ENCODE measurements at places on chromosomes 5 and 9.

DNA sequence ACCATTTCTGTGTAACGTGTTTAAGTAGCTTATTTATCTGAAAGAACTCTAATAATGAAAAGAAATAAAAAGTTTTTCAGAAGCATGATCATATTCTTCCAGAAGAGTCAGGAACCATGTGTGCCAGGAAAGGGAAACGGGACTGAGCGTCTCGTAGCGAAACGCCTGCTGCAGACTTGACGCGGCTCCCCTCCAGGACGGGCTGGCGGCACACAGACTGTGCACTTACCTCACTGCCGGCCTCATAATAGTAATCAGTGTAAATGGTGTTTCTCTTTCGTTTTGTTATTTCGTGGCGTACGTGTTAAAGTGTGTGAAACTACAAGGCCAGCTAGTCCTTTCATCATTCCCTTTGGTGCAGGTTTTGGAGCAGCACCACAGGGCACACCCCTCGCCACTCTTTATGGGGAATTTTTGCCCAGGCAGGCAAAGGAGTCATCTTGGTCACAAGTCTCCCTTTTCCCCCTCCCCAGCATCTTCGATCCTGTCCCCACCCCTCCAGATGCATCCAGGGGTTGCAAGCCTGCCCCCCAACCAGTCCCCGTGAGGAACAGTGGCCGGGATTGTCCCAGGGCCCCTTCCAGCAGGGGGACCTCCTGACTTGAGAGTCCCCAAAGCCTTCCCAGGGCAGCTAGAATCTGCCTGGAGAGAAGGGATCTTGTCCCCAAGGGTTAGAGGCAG is 233.1 kb downstream of the FANCC start:
- DNase-seq, result no peak

DNA sequence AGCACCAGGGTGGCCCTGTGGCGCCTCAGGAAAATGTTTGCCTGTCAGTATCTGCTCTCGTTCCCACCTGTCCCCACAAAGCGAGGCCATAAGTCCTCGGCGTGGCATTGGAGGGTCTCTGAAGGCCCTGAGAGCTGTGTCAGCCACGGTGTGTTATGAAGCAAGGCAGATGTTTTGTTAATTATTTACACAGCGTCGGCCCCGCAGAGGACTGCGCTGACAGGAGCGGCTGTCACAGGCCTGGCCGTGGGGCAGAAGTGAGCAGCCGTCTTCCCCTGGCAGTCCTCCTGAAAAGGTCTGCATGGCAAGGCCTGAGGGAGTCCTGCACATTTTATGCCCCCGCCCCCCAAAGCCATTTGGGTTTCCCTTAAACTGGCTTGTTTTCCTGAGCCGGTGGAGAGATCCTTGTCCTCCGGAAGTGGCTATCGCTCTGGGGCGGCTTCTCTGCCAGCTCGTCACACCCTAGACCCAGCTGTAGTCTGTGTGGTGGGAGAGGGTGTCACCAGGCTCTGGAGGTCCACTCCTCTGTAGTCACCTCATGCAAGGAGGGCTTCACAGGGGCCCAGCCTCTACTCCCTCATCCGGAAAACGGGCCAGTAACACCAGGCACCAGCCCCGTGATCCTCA is 6.2 kb downstream of the NEK6 start:
- DNase-seq, result no peak

GRCh38 chr9:132404228-132404881 is 2.3 kb downstream of the TTF1 start:
- no peak for DNase-seq

DNA sequence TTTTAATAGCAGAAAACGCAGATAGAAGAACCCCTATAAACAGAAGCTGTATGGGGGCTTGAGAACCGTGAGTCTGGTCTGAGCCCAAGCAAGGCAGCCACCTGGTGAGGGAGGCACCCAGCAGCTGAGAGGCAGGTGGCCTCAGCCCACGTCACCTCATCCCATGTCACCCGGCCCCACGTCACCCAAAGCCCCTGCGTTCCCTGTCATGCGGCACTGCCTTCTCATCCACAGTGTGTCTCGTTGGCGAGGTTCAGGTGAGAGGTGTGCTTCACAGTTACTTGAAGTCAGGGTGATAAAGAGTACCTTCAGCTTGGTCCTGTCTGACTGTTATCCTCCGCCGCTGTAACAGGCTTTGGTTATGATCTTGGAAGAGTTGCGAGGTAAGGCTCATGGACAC is 80.6 kb upstream of the IRX4 start:
- no peak for DNase-seq

DNA sequence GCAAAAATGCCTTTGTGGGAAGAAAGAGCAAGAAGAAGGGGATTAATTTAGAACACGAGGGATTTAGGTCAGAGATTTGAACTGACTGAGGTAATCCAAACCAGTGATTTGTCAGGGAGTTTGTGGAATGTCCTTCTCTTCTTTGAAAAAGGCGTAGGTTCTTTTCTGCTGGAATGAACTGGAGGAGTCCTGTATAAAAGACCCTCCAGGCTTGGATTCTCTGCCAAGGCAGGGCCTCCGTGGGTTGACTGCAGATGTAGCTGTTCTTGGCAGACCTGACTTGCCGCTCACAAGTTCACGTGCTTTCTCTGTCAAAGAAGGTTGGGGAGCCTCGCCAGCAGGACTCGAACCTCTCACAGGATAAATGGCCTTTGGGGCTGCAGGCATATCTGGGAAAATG is 62.8 kb upstream of the STC2 start:
- no peak for DNase-seq

DNA sequence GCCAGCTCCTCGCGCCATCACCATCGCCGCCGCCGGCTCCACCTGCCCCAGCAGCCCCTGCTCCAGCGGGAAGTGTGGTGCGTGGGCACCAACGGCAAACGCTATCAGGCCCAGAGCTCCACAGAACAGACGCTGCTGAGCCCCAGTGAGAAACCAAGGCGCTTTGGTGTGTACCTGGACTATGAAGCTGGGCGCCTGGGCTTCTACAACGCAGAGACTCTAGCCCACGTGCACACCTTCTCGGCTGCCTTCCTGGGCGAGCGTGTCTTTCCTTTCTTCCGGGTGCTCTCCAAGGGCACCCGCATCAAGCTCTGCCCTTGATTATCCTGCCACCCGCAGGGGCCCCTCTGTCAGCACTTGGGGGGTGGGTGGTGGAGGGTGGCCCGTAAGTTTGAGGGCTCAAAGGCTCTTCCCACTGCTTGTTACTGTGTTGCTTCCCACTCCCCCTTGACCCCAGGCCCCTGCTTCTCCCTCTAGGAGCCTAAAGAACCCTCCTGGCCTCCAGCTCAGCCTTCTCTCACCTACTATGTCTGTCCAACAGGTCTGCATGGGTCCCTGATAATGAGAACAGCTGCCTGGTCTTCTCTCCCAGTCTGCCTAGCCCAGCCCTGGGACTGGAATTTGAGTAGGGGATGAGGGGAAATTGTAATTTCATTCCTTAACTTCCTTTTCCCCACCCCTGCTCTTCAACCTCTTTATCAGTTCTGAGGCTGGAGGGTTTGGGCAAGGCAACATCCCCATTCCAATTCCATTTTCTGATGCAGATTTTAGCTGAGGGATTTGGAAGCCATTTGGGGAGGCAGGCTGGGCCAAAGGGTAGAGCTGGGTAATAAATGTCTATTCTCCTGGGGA is 9.0 kb downstream of the RACK1 start:
- no peak for DNase-seq

- DNase-seq, result no peak
Measured at GRCh38 chr5:13250464-13251291, 693.8 kb downstream of the DNAH5 start.

DNA sequence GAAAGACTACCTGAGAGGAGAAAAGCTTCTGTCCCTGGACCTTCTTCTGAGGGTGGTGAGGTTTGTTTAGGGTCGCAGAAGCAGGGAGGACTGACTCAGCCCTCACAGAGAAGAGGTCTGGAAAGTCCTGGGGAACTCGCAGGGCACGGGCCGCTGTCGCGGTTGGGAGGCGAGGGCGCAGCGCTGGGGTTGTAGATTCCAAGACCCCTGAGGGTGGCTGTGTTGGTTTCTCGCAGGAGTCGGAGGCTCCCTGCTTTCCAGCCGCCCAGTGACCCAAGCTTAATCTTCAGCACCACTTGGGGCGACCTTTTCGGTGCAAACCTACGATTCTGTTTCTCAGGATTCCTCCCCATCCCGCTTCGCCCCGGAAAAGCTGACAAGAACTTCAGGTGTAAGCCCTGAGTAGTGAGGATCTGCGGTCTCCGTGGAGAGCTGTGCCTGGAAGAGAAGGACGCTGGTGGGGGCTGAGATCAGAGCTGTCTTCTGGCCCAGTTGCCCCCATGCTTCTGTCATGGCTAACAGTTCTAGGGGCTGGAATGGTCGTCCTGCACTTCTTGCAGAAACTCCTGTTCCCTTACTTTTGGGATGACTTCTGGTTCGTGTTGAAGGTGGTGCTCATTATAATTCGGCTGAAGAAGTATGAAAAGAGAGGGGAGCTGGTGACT is 482 bp downstream of the SLC27A6 start:
- no peak for DNase-seq

DNA sequence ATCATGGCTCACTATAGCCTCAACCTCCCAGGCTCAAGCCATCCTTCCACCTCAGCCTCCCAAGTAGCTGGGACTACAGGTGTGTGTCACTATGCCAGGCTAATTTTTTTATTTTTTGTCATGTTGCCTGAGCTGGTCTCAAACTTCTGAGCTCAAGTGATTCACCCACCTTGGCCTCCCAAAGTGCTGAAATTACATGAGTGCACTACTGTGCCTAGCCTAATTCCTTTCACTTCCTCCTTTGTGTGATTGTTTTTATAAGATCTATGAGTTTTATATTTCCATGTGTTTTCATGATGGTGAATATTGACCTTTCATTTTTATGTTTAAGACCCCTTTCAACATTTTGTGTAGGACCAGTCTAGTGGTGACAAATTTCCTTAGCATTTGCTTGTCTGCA is 55.2 kb upstream of the IL12B start:
- DNase-seq, result no peak

DNA sequence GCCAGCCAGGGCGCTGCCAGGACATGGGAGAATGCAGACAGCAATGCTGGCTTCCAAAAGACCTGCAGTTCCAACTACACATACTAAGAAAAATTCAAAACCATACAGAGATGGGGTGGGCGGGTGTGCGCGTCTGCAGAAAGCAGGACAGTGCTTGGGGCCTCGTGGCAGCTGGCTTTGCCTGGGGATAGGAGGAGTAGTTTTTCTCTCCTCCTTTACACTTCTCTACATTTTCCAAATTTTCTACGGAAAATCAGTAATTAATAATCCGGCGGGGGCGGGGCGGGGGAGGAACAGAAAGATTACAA is 43.6 kb upstream of the SARDH start:
- no peak for DNase-seq

DNA sequence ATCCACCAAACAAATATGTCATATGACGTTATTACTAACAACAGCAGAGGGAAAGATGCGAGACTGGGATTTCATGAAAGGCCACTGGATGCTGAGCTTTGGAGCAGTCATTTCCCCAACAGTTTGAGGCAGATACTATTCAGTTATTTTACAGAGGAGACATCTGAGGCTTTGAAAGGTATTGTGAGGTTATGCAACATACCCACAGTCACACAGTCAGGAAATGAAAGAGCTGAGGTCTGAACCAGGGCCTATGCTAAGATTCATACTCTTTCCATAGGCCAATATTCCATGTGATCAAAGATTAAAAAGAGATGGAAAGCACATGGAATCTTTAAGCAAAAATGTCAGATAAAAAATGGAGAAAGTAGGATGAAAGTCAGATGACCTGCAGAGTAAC is 63.0 kb downstream of the LPAR1 start:
- no peak for DNase-seq

GRCh38 chr5:104778-105296 is 12.9 kb downstream of the PLEKHG4B start:
- DNase-seq, result no peak

DNA sequence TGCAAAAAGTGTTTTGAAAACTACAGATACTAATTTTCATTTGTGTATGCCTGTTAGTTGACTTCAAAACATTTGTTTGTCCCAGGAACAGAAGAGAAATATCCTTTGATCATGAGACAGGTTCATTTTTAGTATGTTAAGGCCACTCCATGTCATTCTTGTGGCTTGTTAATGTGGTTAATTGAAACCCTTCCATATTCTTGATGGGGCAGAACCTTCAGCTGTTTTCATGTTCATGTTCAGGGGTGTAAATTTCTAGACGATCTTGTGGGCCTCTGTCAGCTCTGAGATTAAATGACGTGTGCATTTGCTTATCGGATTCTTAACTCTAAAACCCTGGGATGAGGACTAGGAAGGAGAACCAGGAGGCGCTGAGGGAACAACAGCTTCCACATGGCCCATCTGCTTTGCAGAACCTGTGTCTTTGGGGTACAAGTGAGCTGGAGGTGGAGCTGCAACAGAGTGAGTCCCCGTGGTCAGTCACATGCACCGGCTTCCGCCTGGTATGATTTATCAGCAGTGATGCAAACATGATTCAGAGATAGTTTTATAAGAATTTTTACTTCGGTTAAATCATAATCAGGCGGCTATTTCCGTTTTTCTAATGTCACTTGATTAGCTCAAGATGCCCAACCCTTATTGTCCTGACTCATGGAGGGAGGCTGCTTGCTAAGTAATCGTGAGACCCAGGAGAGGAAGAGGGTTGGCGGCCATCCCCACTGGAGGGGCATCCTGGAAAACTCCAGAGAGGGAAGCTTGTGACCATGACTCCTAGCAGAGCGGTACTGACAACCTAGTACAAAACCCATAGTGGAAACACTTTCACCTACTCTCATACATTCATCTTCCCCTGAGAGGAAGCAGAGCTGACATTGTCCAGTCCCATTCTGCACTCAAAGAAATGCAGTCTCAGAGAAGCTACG is 138.4 kb downstream of the C9orf152 start:
- DNase-seq, result no peak

DNA sequence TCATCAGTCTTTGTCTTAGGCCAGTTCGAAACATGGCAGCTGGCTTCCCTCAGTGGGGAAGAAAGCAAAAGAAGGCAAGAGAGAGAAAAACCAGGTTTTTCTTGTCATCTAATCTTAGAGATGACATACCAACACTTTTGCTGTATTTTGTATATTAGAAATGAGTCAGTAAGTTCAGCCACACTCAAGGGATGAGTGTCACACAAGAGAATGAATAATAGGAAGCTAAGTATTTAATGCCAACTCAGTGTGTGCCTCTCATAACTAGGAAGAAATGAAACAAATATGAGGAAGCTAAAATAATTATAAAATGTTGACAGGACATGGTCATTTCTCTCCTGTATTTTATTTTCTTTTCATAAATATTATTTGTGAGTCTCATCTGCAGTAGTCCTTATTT is 65.3 kb downstream of the CDH12 start:
- no peak for DNase-seq

GRCh38 chr9:129803676-129804060 is 684 bp downstream of the TOR1B start:
- no peak for DNase-seq

- DNase-seq, result no peak
Measured at GRCh38 chr9:86219606-86220005, 39.9 kb downstream of the C9orf153 start.

GRCh38 chr5:109953761-109954160 is 264.0 kb downstream of the MAN2A1 start:
- DNase-seq, result no peak

DNA sequence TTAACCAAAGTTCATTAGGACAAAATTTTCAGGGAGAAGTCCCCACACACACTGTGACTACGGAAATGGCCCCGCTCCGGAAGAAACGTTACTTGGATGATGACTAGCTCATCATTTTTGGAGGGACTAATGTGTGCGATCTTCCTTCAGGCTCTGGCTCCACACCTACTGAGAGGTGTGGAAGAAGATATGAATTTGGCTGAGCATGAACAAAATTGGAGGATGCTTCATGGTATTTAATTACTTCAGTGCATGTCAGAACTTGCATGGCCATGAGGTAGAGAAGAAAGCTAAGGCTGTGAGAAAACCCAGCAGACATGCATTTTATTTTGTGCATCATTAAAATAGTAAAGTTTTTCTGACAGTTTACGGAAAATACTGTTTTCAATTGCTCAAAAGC is 202.1 kb upstream of the TLE4 start:
- no peak for DNase-seq

All from activated CD4-positive, CD25-positive, alpha-beta regulatory T cell treated with anti-CD3 and anti-CD28 coated beads, Interleukin-2, amount 50 U/mL, for 16 hours (primary cell).